Activated CD4-positive, alpha-beta T cell treated with anti-CD3 and anti-CD28 coated beads for 24 hours (primary cell): ENCODE measurements at places on chromosomes 1 and 21.

GRCh38 chr1:19507516-19507915 is 22.2 kb upstream of the CAPZB start:
- no peak for DNase-seq

- no peak for DNase-seq
Measured at GRCh38 chr1:34684266-34684665, 70.6 kb upstream of the GJB5 start.

DNA sequence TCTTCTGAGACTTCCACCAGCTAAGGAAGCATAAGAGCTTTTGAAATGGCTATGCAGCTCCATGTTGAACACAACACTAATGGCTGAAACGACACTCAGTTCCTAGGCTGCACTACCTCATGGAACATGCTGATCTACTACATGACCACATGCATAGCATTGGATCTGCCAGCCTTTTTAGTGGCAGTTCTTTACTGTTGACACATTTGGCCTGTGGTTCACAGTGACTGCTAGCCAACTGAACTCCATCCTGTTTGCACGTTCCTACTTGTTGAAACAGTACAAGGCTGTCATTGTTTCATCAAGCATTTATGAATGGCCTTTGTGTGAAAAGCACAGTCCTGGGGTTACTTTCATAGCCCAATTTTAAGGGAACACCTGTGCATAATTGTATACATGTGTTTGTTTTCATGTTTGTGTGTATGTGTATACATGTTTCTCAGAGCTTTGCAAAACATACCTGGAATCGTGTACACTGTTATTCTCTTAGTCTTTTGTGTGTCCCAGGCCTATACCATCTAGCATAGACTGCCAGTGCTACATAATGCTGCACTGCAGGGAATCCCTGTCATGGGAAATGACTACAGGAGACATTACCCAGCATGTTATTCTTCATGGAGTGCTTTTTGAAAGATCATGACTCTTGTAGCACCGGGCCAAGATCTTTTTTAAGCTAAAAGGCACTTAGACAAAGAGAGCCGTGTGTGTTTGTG is 179.6 kb upstream of the ESRRG start:
- DNase-seq: no peak

- no peak for DNase-seq
Measured at GRCh38 chr1:19368964-19369363, 56.8 kb downstream of the SLC66A1 start.

DNA sequence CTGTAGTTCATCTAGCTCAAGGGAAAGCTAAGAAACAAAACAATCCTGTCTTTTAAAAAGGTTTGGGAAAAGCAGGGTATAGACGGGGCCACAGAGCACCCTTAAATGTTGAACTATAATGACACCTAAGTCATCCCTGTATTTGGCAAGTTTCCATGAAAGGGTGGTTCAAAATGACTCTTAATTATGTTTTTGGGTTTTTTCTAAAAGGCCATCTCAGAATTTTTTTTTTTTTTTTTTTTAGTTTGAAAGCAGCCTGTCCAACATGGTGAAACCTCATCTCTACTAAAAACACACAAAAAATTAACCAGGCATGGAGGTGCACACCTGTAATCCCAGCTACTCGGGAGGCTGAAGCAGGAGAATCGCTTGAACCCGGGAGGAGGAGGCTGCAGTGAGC is 22.2 kb downstream of the TOMM20 start:
- DNase-seq: no peak

DNA sequence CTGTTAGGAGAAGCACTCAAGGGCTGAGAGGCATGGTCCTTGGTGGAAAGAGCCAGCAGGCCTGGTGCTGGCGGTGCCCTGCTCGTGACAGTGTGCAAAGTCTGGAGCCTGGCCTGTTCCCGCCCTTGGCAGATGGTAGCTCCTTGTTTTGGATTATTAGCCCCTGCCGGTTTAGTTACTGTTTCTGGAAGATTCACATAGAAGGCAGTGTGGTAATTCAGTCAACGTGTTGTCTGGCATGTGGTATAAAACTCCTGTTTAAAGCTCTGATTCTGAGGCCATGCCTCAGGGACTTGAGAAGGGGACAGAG is 6.8 kb downstream of the PKNOX1 start:
- DNase-seq: no peak

GRCh38 chr1:246404078-246404477 is 103.0 kb downstream of the SMYD3 start:
- DNase-seq: no peak

GRCh38 chr1:48061162-48062136 is 64.3 kb upstream of the TRABD2B start:
- DNase-seq: no peak

DNA sequence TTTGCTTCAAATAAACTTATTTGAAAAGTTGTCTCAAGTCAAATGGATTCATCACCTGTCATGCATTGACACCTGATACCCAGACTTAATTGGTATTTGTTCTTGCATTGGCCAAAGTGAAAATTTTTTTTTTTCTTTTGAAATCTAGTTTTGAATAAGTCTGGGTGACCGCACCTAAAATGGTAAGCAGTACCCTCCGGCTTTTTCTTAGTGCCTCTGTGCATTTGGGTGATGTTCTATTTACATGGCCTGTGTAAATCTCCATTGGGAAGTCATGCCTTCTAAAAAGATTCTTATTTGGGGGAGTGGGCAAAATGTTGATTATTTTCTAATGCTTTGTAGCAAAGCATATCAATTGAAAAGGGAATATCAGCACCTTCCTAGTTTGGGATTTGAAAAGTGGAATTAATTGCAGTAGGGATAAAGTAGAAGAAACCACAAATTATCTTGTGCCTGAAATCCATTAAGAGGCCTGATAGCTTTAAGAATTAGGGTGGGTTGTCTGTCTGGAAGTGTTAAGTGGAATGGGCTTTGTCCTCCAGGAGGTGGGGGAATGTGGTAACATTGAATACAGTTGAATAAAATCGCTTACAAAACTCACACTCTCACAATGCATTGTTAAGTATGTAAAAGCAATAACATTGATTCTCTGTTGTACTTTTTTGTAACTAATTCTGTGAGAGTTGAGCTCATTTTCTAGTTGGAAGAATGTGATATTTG is 11.9 kb downstream of the TARDBP start:
- DNase-seq: no peak

DNA sequence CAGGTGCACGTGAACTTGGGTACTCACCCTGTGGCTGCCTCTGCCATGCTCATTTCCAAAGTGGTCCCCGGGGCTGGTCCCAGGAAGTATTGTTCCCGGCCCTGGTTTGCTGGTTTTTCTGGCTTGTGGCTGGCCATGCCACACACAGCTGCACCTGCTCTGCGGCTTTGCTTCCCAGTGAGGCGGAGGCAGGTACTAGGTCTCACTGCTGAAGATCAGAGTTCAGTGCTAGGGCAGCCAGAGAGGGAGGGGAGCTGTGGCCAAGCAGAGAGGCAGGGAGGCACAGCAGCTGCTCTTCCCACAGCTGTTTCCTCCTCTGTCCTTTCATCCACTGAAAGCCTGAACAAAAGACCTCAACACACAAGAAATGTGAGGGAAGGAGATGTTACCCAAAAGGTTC is 30.5 kb downstream of the ENO1 start:
- no peak for DNase-seq

- DNase-seq: no peak
Measured at GRCh38 chr1:64564891-64565290, 95.0 kb downstream of the CACHD1 start.
